ENCODE measurements at places on chromosomes 11 and 22.

- no peak for DNase-seq
Observed at GRCh38 chr11:102853055-102853454, 9.6 kb upstream of the MMP3 start.

GRCh38 chr11:86117001-86117711 lies 48.3 kb upstream of the PICALM start:
- DNase-seq = no peak

- DNase-seq = no peak
Observed at GRCh38 chr11:74736031-74736430, 4.8 kb upstream of the CHRDL2 start.

GRCh38 chr11:134687548-134687947 lies 275.5 kb upstream of the B3GAT1 start:
- DNase-seq = no peak

DNA sequence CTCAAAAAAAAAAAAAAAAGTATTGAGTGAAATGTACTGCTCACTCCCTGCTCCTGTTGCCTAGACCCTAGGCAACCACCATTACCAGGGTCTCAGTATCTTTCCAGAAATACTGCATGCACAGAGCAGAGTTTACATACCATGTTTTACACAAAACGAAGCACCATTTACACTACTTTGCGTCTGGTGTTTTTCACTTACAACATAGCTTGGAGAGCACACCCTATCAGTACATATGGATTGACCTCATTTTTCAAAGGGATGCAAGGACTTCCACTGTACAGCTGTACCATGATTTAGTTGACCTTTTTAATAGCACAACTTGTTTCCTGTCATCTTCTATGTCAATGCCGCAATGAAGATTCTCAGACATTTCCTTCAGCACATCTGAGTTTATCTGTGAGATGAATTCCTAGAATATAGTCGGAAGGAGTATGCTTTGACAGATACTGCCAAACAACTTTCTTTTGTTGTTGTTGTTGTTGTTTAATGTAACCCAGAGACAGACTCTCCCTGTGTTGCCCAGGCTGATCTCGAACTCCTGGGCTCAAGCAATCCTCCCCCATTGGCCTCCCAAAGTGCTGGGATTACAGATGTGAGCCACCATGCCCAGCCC lies 6.1 kb downstream of the MYH9 start:
- no peak for DNase-seq

- no peak for DNase-seq
Observed at GRCh38 chr11:27861706-27862430, 161.6 kb upstream of the BDNF start.

- no peak for DNase-seq
Observed at GRCh38 chr11:87820011-87820410, 355.2 kb downstream of the RAB38 start.

- no peak for DNase-seq
Observed at GRCh38 chr11:15057329-15057728, 16.1 kb upstream of the CALCB start.

- no peak for DNase-seq
Observed at GRCh38 chr22:42961810-42962209, 53.1 kb downstream of the PACSIN2 start.

- DNase-seq = no peak
Observed at GRCh38 chr11:14308114-14308896, 50.7 kb downstream of the RRAS2 start.

DNA sequence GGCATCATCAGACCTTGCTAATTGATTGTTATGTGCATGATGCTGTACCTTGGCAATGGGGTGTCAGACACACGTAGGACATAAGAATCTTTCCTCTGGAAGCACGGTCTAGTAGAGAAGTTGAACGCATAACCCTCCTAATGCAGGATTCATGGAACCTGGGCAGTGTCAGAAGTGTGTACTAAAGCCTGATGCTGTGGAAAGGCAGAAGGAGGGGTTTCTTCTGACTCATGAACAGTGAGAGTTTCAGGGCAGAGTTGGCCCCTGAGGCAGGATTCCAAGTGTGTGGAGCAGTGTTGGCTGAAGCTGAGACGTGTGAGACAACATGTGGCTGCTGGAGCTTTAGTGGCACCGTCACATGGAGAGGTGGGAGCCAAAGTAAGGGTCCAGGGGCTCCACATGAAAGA lies 3.5 kb downstream of the PANX1 start:
- DNase-seq = no peak

DNA sequence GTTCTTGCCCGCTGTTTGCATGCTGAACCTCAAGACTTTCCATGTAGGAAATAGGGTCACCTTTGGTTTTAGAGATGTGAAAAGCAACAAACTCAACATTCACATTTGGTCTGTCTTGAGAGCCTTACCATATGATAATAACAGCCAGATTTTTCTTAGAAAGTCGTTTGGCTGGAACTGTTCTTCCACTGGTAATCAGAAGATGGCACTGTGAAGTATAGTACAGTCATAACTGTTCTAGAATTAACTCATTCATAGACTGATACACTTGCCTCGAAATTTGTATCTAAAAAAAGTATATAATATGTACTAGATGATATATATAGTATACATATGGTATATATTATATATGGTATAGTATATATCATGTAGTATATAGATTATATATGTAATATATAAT lies 12.3 kb downstream of the LUZP2 start:
- DNase-seq = no peak

- DNase-seq = peak; percentile 65
Observed at GRCh38 chr11:10305964-10306918, 1.4 kb downstream of the ADM start.

DNA sequence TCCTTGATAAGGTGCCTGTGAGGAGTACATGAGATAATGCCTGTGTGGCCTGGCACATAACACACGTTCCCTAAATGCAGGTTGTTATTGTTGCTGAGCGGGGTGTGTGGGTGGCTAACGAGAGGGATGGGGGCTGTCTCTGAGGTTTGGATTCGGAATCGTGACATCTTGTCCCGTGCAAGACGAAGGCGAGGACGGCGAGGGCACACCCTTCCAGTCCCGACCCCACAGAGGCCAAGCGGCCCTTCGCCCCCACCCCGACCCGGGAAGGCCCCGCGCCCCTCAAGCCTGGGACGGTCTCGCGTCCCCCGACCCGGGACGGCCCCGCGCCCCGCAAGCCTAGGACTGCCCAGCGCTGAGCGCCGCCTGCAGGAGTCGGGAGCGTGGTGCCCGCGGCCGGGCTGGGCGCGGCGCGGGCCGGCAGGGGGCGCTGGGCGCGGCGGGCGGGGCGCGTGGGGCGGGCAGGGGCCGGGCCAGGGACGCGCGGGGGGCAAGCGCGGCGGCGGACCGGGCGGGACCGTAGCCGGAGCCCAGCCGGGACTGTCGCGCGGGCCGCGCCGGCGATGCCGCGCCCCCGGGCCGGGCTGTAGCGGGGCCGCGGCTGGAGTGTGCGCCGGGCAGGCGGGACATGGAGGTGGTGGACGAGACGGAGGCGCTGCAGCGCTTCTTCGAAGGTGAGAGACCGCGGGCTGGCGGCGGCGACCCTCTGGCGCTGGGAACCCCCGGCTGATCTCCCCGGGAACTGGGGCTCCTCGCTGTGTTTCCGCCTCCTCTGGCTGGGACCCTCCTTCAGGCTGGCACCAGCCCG lies at the start of gene MYRF:
TSS of gene MYRF (plus strand) at position 520 of the 808 bp plus-strand sequence. CDS start at position 629, 109 bp downstream.
- peak; percentile 88 for DNase-seq

GRCh38 chr11:10377183-10377582 lies 72.3 kb downstream of the ADM start:
- DNase-seq = no peak

- no peak for DNase-seq
Observed at GRCh38 chr11:36235750-36236149, 53.5 kb downstream of the COMMD9 start.

GRCh38 chr11:129346916-129347315 lies 28.7 kb upstream of the BARX2 start:
- DNase-seq = no peak

- no peak for DNase-seq
Observed at GRCh38 chr11:134027671-134028070, 41.2 kb upstream of the JAM3 start.

DNA sequence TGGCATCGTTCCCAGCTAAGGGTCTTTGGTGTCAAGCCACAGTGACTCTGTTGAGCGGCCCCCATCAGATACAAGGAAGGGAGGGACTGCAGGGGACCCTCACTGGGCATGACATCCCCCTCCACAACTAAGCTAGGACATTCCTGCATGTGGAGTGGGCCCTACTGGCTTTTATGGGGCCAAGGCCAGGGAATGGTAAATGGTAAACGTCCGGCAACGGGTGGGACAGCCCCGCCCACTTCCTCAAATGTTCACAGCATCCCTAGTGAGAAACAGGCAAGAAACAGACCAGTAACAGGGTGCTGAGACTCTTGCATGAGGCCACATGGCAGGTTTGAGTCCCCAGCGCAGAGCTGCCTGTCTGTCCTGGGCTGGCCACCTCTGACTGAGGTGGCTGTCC lies 4.4 kb downstream of the TMPRSS6 start:
- DNase-seq = no peak

DNA sequence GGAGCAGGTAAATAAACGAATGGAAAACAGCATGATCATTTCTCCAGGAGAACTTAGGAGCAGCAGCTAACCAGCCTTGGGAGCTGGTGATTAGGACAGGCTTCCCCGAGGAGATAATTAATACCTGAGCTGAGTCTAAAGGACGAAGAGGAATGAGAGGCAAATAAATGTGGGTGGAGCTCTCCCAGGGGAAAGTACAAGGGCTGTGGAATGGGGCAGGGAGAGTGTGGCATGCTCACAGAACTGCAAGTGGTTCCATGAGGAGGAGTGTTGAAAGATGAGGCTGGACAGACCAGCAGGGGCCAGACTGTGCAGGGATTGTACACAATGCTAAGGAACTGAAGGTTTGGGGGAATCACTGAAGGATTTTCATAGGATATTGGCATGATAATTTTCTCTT lies 14.2 kb upstream of the TLCD5 start:
- no peak for DNase-seq

- DNase-seq = no peak
Observed at GRCh38 chr11:66020618-66021357, 5.5 kb downstream of the CATSPER1 start.

GRCh38 chr11:133982876-133983275 lies 26.1 kb upstream of the IGSF9B start:
- DNase-seq = no peak

DNA sequence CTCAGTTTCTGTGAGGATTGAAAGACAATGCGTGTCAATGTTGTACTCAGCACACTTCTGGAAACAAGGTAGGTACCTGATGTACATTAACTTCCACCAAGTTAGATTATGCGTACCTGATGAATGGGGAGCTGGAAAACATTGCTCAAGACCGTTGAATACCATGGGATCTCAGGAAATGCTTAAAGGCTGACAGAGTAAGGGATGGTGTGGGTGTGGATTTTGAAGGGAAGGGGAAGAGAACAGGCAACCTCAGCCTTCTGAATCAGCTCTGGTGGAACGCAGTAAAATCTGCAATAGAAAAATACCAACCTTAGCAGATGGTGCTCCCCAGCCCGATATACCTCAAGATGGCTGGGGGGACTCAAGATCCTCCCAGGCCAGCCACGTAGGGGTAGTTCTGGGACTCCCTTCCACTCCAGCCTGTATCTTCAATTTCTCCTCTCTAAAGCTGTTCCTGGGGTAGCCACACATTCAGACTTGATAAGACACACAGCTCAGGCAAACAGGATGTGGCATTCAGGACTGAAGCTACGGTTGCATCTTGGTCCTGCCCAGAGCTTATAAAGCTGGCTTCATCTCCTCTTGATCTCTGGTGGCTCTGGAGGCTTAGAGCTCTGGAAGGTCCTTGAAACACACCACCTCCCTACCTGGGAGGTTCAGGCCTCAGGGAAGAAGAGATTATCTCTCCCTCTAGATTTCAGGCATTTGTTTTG lies 111.8 kb downstream of the CTNND1 start:
- no peak for DNase-seq

DNA sequence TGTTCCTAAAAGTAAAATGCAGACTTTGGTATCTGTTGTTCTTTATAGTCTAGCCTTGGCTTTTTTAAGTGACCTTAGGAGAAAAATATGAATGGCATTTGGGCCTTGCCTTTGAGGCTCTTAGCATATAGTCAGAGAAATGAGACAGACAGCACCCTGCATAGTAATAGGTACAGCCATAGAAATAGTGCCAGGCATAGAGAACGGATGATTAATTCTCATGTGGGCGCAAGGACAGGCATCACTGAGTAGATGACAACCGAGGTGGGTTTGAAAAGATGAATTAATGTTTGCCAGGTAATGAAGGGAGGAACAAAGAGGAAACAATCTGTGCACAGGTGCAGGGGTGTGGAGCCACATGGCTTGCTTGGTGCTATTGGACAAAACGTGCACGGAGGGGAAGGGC lies 90.5 kb downstream of the BMAL1 start:
- no peak for DNase-seq

DNA sequence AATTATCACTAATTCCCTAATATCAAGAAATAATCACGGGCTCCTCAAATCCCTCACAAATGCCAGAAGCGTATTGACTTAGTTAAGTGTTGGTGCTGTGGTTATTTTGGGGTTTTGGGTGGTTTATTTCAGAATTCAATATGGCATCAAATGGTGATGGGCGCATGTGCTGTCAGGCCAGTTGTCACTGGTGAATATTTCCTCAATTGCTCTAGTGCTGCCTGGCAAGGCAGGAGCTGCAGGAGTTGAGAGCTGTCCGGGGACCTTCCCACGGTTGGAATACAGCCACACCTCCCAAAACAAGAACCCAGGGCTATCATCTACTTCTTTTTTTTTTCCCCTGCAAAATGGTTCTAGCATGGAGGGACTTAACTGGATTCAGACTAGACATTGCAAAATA lies 10.3 kb downstream of the IGLL5 start:
- no peak for DNase-seq

- DNase-seq = no peak
Observed at GRCh38 chr11:8709002-8709672, 26.5 kb downstream of the RPL27A start.

GRCh38 chr11:131910523-131911387 lies 540.3 kb downstream of the NTM start:
- DNase-seq = no peak

- DNase-seq = no peak
Observed at GRCh38 chr11:78244080-78244479, 55.4 kb downstream of the USP35 start.

GRCh38 chr11:96464700-96465307 lies 75.0 kb downstream of the JRKL start:
- no peak for DNase-seq

All from H1 (cell line).